ENCODE measurements at places on chromosomes 11 and 22. TPM values are rescaled to one million over a fixed set of nuclear protein-coding genes. Genes with fewer than 3 reads are reported as not detected.

DNA sequence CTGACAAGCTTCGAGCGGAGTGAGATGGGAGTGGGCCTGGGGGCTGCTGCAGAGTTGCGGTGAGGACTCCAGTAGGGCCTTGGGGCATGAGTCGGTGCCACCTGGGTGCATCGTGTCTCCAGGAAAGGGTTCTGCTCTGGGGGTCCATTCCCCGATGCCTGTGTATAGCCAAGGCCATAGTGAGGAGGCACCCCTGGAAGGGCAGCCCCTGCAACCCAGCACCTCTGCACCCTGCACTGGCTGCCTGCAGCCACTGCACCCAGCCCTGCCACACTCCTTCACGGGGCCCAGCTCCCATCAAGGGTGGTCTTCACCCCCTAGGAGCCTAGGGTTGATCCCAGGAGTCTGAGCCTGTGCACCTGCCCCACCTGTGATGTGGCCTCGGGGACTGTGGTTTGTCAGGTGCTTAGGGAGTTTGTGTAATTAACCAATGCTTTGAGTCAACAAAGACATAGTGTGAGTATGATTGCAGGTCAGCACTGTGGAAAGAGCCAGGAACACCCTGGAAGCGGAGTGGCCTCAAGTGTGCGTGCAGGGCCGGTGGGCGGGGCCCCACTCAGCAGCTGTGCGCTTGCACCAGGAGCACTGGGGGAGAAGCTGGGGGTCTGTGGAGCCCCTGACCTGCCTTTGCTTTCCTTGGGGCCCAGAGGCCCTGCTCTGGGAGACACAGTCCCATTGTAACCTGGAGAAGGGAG, 1299.3 kb downstream of the BRD1 start:
- H3K4me3 ChIP-seq, result no peak overlapping the region
- no peaks in the 10 kb centered on the region for H3K4me1 ChIP-seq
- no peak for DNase-seq
- no peak overlapping the region for H3K27ac ChIP-seq

GRCh38 chr22:25413620-25414019, 150.9 kb upstream of the GRK3 start:
- H3K36me3 ChIP-seq, result no peaks in the 10 kb centered on the region
- no peaks in the 10 kb centered on the region for H3K27me3 ChIP-seq
- H3K4me1 ChIP-seq, result no peaks in the 10 kb centered on the region
- no peak overlapping the region for H3K4me3 ChIP-seq

DNA sequence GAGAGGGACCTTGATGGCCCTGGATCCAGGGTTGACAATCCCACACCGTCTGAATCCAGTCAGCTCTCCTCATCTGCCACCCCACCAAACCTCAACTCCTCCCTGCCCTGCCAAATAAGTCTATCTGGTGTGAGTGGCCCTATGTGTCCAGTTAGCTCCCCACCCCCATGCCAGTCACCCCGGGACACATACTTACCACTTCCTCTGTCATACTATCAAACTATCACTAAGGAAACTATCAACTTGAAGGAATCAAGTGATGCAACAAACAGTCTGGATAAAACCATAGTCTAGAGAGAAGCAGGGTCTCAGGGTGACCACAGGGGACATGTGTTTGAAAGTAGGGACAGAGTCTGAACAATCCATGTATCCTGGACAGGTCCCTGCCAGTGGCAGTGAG, 13.2 kb upstream of the CSF2RB start:
- DNase-seq, result no peak
- no peak overlapping the region for H3K4me3 ChIP-seq
- no peaks in the 10 kb centered on the region for H3K4me1 ChIP-seq

The NLRP10 gene
- polyA plus RNA-seq, result not detected

Measured in CD4-positive, alpha-beta memory T cell (primary cell).